ENCODE measurements at places on chromosomes 1 and 21. TPM values are rescaled to one million over a fixed set of nuclear protein-coding genes. Genes with fewer than 3 reads are reported as not detected.

TMOD4 gene
- 0.96 TPM for polyA plus RNA-seq

DNA sequence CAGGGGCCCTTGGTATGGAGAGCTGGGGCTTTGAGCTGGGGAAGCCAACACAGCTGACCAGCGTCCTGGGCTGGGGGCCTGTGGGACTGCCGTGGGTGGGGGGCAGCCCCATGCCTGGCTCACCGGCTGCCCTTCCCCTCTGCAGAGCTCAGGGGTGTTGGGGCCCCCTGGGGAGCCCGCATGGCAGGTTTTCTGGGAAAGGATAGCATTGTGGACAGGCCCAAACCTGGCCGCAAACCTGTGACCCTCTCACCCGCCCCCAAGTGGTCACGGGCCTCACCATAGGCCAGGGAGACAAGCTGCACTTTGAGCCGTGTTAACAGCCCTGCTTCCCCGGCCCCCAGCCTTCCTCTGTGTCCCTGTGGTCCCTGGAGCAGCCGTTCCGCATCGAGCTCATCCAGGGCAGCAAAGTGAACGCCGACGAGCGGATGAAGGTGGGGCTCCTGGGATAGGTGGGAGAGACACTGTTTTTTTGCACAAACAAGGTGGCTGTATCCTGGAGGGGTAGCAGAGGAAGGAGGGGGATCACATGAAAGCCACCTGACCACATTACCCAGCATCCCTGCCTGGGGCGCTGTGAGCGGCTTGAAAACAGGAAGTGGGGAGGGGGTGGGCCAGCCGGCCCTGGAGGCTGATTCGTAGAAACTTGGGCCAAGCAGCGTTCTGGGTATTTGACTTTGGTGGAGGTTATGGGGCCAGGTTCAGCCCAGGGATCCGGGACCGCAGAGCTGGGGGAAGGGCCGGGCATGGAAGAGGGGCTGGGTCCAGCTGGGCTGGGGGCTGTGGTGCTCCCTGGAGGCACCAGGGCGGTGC is 65.9 kb downstream of the PIK3CD start:
- DNase-seq, result peak; percentile 73

OR2L8 gene
- polyA plus RNA-seq, result not detected

- DNase-seq, result no peak
Observed at GRCh38 chr1:157882580-157882979, 41.0 kb upstream of the CD5L start.

All from right renal pelvis (tissue), 4 donors.